SW480 (cell line): ENCODE measurements at places on chromosomes 4 and X.

DNA sequence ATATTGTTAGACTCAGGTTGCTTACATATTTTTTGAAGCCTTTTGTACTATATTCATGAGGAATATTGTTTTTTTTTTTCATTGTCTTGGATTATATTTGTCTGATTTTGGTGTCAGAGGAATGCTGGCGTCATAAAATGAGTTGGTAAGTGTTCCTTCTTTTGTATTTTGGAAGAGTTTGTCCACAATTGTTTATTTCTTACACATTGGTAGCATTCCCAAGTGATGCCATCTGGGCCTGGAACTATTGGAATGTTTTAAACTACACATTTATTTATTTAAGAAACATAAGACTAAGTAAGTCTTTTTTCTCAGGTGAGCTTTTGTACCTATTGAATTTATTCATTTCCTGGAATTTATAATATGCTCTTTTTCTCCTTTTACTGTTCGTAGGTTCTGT lies 107.6 kb downstream of the LARP1B start:
- no peak for DNase-seq

GRCh38 chrX:29528281-29528680 lies 687.1 kb upstream of the MAGEB2 start:
- no peak for DNase-seq

GRCh38 chrX:150062292-150063137 lies 124.2 kb upstream of the EOLA2 start:
- no peak for DNase-seq

DNA sequence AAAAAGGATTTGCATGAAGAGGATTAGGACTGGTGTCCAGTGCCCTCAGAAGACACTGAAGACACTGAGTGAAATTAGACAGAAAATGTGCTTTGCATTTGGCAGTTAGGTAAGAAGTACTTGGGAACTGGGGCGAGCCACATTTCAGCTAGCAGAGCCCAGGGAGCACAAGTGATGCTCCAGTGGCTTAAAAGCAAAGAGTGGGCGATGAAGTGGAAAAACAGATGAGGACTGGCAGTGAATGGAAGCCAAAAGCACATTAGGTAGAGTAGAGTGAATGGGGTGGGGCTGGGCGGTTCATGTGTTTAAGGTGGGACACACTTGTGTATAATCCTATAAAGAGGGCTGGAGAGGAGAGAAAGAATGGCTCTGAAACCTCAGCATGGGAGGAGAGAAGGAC lies 18.4 kb downstream of the DCLK2 start:
- no peak for DNase-seq

DNA sequence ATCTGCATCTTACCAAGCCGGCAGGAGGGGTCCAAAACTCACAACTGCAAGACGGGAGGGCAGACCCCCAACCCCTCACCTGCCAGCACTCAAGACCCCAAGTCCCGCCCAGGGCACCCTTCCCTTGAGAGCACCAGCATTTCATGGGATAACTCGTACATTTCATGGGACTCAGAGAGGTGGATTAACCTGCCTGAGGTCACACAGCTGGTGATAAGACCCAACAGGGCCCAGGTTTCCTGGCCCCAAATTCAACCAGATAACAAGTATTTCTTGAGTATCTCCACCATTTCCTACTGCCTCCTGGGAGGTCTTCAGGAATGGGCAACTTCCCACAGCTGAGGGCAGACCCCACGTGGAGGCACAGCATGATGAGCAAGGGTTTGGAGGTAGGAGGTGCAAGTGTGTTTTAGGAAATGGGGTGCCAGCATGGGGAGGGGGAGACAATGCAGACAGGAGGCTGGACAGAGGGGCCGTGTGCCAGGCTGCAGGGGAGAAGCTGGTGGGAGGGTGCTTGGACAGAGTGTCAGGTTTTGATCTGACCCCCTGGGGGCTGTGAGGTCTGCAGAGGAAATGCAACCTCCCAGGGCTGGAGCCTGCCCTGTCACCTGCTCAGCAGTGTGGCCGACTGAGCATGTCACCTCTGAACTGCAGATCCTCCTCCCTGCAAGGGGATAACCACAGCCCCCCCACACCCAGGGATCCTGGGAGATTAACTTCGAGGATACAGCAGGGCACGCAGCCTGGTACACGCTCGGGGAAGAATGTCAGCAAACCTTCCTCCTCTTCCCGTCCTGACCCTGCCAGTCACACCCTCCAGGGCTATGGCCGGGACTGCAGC lies 4.4 kb downstream of the ADRA2C start:
- DNase-seq: peak; percentile 31
